OCI-LY7 (cell line): ENCODE measurements at places on chromosomes 6 and 20.

DNA sequence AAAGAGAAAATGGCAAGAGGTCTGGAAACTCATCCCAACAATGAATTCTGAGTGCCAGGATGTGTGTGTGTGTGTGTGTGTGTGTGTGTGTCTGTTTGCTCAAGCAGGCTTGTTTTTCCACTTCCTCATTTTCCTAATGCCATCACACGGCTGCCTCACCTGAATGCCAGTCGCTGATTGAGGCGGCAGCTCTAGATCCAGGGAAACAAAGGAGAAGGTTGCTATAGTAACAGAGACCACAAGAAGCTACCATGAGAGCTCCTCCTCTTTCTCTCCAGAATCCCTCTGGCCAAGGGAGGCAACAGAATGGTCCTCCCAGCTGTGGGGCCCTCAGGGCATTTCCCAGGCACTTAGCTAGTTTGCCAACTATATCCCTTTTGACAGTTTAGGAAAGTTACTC lies 241.1 kb upstream of the TSHZ2 start:
- DNase-seq, result no peak

DNA sequence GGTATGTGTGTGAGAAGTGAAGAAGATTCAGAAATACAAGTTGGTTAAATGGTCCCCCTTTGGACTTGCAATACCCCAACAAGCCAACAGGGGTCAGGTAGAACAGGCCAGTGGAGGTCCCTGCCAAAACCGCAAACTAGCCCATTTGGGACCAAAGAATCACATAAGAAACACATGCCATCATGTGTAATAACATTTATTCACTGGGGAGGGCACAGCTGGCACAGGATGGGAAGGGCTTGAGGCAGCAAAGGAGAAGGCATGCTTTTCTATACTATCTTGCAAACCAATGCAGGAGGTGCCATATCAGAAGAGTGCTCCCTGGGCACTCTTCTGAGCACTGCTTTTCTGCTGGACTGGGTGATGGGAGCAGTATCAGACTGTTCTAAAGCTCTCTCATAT lies 116.1 kb upstream of the TRAF3IP2 start:
- peak; percentile 55 for DNase-seq

- DNase-seq, result no peak
These were observed 3.8 kb upstream of the AFG1L start for GRCh38 chr6:108291091-108291490.

- no peak for DNase-seq
These were observed 1082.4 kb upstream of the MAP3K7 start for GRCh38 chr6:91669154-91669870.

DNA sequence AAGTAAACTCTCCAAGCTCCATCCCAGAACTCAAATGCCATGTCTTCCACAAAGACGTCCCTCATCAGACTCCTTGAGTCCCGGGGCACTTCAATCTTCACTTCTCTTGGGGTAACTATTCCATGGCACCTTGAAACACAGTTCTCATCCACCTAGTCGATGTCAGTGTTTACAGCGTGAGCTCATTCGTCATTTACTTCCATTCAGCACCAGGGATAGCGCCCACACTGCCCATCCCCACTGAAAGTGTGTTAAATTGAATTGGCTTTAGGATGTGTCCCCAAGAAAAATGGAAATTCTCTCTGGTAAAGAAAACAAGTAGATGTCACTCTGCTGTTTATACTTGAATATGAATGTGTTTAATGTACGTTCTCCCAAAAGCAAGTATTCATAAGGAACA lies 31.3 kb downstream of the KCNK15 start:
- DNase-seq, result no peak

DNA sequence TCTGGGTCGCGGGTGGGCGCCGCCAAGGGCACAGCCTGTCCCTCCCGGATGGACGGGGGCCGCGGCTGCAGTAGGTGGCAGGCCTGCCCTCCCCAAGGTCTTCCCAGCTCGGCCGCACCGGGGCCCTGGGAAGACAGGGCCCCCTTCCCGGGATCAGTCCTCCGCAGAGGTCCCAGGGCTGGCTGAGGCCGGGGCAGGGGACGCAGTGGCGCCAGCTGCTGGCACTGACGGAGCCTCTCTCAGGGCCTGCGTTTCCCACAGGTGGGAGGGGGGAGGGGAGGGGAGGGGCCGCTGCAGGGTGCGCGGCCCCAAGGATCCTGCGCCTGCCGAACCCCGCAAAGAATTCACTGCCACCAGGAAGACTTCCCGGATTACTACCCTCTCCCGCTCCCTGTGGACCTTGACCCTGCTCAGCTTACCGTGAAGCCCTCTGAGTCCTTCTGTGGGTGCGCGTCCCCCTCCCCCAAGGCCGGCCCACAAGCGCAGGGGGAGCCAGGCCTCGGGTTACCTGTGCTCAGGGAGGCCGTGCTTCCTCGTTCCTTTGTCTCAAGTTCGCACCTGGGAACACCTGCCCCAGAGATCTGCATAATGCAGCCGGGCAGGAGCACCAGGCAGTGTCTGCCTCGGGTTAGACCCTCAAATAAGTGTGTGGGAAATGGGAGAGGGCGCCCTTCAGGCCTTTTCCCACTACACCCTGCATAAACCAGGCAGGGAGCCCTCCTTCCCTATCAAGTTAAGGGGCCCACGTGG lies 5.1 kb downstream of the LZTS3 start:
- no peak for DNase-seq

- DNase-seq, result no peak
These were observed 38.4 kb downstream of the PPP1R3G start for GRCh38 chr6:5123296-5124143.

- no peak for DNase-seq
These were observed 35.1 kb downstream of the PLCB4 start for GRCh38 chr20:9103955-9104354.

DNA sequence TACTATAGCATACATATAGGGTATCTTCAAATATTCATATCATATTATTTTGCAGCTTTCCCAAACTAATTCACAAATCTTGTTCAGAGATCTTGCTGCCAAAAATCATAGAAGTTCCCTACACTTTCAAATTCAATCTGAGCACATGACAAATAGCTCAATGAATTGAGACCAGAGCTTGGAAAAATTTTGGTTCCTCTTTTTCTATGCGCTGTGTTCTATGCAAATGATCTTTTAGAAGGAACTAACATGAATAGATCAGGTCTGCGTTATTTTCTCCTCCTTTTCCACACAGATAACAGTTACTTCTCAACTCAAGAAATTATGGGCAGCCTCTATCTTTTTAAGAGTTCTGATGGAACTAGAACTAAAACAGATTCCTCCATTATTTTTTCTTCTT lies 316.3 kb downstream of the ARHGAP18 start:
- DNase-seq, result peak; percentile 16

DNA sequence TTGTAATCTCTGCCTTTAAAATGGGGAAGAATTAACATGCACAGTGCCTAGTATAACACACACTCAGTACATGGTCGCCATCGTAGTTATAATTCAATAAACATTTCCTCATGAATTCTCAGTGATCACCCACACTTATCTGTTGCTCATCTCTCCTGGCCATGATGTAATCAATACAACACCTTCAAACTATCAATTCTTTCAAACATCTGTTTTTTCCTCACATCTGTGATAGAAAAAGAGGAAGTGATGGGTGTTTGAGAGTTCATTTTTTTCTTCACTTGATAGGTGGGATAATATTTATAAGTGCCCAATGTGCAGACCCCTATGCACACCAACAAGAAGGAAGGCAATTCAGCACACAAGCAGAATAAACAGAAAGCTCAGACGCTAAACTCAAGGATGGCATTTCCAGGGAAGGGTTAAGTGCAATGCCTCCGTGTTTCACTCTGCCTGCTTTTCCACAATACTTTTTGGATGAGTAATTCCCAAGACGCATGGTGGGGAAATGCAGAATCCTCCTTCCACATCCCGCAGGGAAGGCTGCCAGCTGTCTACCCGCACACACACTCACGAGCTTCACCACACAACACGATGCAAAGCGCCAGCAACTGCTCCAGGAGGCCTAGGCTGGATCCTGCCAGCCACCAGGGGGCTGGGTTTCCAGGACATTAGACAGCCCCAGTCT lies 100.3 kb downstream of the GMPR start:
- no peak for DNase-seq

DNA sequence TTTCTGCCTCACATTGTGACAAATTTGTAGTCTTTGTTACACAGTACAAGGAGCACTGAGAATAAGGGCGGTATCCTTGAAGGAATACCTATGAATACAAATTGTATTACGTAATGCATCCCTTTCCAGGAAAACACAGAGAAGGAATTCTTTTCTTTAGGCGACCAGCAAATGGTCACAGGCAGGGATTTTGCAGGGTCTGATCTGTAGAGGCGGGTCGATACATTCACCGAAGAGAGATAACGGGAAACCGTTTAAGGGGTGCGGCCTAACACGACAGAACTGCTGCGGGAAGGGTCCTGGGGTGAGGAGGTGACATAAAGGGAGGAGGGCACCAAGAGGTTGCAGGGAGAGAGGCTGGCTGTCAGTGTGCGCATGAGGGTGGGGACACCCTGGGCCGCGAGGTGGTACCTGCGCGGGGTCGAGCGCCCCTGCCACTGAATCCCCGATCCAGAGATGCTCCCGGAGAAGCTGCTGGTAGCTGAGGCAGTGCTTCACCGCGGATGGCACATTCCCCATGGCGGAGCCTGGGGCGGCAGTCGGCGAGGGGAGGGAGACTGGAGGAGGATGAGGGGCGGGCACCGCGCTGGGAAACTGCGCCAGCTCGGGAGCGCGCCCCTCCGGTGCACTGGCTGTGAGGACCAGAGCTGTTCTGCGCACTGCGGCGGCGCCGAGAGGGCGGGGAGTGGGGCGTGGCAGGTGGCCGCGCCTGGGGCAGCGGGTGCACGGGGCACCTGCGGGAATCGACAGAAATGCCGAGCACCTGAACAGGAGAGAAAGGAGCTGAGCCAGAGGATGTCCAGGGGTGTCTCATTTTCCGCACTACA lies at the start of gene HMGCLL1:
Gene HMGCLL1 (minus strand): TSS at position 656 of the 827 bp plus-strand sequence. CDS start 137 bp downstream, at position 519.
- no peak for DNase-seq

DNA sequence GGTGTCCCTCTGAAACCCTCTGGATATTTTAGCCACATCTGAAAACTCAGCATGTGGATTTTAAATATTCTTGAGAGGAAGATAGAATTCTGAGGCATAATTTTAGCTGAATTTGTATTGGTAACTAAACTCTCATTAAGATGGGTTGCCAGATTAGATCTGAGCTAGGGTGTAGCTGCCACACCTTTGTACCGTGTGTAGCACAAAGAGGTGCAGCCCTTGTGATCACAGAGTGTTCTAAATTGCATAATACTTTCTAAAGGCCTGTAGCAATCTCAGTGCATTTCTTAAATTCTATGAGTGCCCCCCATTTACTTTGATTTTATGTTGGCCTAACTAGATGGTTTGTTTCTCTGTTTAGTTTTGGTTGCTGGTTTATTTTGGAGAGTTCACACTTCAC lies 53.0 kb downstream of the FLRT3 start:
- no peak for DNase-seq

- no peak for DNase-seq
These were observed 236.8 kb upstream of the MARCKS start for GRCh38 chr6:113620386-113620785.

DNA sequence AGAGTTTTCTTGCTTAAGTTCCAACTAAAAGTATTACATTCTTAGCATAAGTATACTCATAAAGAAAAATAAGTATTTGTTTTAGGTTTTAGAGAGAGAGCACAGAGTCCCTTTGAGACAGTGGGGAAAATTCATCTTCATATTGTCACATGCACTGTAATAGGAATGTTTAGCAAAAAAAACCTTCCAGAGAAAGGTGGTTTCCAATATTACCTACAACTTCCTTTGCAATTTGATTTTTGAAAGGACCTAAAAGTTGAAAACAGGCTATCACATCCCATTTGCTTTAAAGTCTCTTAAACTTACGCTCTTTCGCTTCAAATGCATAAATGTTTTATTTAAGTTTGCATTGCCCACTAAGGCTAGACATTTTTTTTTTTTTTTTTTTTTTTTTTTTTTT lies 86.4 kb downstream of the OPRM1 start:
- DNase-seq, result no peak

DNA sequence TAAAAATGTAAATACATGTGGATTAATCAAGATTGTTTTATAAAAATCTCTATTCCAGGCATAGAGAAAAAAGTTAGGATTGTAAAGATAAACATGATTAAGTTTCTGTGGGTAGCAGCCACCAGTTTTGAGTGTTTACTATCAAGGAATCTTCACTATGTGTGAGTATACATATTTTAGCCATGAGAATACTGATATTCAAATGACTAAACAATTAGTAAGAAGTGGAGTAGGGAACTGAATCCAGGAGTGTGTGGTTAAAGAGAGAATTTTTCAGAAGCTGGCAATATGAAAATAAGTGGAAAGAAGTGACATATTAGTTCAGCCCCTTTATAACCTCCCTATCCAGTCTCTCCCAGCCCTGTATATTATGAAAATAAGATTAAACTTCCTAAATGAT lies 10.3 kb downstream of the ELOVL2 start:
- DNase-seq, result no peak

GRCh38 chr6:40695114-40695513 lies 108.0 kb upstream of the LRFN2 start:
- no peak for DNase-seq

DNA sequence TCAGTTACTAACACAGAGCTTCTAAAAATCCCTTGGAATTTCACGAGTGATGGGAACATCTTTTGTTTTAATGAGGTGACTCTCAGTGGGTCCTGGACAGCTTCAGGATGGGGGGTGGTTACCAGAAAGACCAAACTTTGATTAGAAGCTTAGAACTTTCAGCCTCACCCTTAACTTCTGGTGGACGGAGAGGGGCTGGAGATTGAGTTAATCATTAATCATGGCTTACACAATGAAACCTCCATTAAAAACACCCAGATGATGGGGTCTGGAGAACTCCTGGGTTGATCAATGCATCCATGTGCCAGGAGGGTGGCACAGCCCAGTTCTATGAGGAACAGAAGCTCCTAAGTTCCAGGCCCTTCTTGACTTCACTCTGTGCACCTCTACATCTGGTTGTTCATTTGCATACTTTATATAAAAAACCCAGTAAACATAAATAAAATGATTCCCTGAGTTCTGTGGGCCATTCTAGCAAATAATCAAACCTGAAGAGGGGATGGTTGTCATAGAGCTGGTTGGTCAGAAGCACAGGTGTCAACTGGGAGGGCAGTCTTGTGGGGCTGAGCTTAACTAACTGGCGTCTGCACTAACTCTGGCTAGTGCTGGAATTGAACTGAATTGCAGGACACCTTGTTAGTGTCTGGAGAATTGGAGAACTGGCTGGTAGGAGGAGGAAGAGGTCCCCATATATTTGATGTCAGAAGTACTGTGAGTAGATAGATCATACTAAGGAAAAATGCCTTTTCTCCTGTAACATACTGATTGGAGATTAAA lies 10.3 kb downstream of the RMND1 start:
- DNase-seq, result no peak

DNA sequence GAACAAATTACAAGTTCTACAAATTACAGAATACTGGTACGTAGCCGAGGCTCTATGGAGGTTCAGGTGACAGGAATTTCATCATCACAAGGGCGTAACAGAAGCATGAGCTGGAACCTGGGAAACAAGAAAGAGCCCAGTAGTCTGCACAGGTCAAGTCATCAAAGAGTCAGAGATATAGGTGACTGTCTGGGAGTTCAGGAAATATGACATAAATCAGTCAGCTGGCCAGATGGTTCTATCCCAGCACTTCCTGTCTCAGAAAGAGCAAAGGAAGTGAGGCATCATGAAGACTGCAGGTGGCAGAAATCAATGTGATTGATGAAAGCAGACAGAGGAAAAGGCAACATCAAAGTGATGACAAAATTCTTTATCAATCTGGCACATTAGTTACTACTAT lies 23.3 kb downstream of the MYCT1 start:
- peak; percentile 55 for DNase-seq

- DNase-seq, result no peak
These were observed 25.1 kb downstream of the GPR63 start for GRCh38 chr6:96812077-96812703.

- no peak for DNase-seq
These were observed 170.6 kb upstream of the AGPAT4 start for GRCh38 chr6:161444464-161444863.
